Stimulated activated CD4-positive, alpha-beta T cell treated with anti-CD3 and anti-CD28 coated beads, Interleukin-1b, Interleukin-23, amount 100 ng/mL, for 48 hours (primary cell): ENCODE measurements at places on chromosomes 3 and 15.
A peak's percentile ranks its signal among the peaks of the same experiment; 100 is the strongest.

GRCh38 chr3:174619239-174619638 lies 239.9 kb upstream of the NAALADL2 start:
- DNase-seq = no peak

DNA sequence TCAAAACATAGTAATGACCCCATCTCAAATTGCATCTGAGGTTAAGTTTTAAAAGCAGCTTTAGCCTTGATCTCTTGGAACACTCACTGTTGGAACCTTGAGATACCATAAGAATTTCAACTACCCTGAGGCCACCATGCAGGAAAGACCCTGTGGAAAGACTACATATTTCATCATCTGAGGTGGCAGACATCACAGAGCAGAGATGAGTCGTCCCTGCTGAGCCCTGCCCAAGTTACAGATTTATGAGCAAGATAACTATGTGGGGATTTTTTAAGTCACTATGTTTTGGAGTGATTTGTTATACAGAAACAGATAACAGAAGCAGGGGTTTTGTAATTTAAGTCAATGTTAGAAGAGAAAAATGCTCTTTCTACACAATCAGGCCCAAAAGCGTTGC lies 168.4 kb downstream of the STAC start:
- no peak for DNase-seq

DNA sequence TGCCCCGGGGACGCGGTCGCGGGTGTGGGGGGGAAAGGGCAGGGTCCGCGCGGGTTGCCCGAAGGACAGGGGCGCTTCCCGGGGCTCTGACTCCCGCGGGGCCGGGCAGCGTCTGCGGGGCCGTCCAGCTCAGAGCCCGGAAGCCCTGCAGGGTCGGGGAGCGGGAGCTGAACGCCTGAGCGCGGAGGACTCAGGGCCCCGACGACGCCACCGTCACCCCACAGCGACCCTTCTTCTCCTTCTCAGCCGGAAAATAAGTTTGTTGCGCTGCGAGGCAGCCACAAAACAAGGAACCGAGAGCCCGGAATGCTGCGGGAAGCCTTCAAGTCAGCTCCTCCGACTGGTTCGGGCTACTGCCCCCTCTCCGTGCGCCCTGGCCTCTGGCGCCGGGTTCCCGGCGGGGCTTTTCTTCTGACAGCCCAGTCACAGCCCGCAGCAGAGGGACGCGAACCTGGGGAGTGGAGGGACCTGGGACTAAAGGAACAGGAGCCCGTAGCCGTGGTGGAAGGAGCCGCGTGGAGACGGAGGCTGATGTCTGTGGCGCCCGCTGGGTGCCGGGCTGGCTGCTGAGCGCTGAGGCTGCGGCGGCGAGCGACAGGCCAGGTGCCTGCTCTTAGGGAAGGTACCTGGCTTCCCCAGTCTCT lies 484 bp downstream of the CNTN4 start:
- DNase-seq = no peak

DNA sequence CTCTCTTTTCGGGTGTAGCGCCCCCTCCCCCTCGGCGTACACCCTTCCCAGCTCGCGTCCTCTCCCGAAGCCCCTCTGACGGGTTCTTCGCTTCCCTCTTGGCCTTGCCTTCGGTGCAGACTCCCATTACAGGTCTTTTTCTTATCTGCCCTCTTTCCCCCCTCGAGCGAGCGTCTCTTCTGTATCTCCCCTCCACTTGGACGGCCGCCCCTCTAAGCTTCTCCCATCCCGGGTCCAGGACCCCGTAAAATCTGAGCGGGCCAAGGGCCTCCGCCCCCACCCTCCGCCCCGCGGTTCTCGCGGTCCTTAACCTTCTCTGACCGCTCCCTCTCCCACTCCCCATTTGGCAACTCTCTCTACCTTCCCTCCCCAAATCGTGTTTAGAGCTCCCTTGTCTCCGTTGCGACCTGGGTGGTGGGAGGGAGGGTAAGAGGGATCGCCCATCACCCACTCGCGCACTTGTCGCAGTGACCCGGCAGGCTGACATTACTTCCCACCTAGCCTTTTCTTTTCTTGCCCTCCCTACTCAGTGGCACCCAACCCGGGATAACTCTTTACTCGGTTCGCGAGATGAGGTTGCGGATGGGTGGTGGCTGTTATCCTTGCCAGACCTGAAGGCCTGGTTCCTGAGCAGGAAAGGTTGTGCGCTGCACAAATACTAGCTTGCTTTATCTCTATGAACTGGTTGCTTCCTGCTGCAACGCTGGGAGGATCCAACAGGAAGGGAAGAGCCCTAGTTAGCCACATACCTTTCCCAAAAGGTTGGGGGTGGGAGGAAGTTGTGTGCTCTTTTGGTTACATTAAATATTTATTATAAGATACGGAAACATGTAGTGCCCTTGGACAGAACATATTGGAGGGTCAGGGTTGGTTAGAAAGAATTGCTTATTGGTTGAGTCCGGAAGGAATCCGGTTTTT lies 922 bp downstream of the RAB11A start:
- peak; percentile 15 for DNase-seq

DNA sequence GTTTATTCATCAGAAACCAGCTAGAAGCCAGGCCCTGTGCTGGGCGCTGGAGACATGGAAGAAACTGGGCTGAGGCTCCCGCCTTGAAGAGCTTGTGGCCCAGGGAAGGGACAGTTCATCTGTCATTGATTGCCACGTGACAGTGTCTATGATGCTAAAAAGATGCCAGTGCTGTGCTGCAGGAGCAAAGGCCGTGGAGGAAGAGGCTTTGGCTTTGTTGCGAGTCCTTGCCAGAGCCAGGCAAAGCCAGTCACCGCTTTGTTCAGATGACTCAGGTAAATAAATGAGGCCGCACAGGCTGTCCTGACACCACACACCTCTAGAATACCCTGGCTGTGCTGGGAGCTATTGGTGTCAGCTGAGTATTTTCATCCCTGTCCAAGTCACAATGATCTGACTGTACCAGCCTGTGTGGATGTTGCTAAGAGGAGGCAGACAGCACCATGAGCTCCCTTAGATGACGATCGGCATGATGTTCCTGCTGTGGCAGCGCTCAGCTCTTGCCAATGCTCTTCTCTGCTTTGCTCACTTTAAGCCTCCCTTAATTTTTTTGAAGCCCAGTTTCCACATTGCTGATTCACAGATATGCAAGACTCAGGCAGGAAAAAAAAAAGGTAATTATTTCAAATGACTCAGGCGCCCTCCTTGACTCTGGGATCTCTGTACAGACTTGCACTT lies 77.5 kb downstream of the CCNL1 start:
- DNase-seq = no peak

- DNase-seq = no peak
Observed at GRCh38 chr3:126267169-126267975, 87.0 kb upstream of the ALDH1L1 start.

GRCh38 chr3:108021131-108021530 lies 69.7 kb downstream of the CD47 start:
- DNase-seq = no peak

DNA sequence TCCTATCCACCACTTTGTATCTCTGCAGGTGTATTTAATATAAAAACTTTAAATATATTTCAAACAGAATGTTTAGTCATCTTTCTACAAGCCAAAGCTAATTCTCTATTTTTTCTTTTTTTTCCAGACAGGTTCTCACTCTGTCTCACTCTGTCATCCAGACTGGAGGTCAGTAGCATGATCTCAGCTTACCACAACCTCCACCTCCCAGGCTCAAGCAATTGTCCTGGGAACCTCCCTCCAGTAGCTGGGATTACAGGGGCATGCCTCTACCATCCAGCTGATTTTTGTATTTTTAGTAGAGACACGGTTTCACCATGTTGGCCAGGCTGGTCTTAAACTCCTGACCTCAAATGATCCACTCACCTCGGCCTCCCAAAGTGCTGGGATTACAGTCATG lies 202.6 kb downstream of the VGLL3 start:
- DNase-seq = no peak

DNA sequence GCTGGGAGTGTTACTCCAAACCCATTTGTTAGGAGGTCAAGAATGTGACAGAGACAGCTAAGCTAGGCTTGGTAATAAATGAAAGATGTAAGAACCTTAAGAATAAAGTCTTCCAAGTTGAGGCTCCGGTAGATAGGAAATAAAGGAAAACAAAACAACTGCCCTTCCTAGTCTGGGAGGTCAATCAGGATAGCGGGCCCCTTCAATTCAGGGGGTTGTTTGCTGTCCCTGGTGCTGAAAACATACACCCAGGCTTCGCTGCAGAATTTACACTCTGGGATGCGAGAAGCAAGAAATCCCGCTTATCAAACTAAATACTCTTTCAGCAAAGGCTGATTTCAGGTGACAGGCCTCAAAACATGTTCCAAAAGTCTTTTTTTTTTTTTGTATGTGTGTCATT lies 393.4 kb downstream of the NTRK3 start:
- DNase-seq = no peak

DNA sequence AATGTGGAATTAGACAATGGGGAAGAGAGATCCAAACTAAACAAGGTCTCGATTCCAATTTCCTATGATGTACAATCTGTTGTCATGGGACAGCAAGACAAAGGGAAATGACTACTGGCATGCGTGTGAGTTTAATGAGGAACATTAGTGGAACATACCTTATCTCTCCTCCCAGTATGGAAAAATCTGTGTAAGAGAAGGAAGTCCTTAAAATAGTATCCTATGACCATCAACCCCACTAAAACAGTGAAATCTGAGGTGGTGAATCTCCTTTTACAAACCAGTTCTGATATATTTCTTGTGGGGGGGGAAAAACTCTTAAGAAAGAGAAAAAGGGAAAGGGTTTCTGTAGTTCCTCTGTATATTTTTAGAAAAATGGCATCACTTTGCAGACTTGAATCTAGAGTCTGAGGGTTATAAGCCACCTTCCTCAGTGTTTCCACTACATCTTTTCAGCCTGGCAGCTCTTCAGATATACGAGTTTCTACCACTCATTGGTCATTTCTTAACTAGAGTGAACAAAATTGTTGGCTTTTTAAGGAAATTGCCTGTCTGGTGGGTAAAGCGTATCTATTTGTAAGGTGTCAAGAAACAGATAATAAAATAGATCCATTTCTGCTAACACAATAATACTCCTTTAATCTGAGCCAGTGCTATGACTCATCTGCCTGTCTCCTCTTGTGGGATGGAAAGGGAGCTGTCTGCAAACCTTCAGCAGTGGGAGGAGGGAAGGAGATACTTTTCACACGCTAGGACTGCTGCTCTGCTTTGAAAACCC lies 3.0 kb upstream of the TNFAIP8L3 start:
- no peak for DNase-seq

DNA sequence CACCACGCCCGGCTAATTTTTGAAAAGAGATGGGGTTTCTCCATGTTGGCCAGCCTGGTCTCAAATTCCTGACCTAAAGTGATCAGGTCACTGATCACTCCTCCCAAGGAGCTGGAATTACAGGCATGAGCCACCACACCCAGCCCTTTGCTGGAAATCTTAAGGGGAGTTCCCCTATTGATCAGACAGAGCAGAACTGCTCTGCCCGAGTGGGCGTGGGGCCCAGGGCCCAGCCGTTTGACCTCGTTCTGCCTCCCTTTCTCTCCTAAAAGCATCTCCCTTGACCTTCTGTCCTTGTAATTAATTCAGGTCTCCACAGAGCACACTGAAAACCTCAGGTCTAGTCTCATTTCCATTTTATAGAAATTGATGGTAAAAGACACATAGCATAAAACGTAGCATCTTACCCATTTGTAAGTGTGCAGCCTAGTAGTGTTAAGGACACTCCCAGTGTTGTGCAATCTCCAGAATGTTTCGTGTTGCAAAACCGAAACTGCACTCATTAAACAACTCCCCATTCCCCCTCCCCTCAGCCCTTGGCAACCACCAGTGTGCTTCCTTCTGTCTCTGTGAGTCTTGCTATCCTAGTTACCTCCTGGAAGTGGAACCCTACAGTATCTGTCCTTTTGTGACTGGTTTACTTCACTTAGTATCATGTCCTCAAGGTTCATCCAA lies 89.3 kb downstream of the SLCO3A1 start:
- DNase-seq = peak; percentile 27

- DNase-seq = no peak
Observed at GRCh38 chr15:67607959-67608637, 65.6 kb downstream of the MAP2K5 start.

DNA sequence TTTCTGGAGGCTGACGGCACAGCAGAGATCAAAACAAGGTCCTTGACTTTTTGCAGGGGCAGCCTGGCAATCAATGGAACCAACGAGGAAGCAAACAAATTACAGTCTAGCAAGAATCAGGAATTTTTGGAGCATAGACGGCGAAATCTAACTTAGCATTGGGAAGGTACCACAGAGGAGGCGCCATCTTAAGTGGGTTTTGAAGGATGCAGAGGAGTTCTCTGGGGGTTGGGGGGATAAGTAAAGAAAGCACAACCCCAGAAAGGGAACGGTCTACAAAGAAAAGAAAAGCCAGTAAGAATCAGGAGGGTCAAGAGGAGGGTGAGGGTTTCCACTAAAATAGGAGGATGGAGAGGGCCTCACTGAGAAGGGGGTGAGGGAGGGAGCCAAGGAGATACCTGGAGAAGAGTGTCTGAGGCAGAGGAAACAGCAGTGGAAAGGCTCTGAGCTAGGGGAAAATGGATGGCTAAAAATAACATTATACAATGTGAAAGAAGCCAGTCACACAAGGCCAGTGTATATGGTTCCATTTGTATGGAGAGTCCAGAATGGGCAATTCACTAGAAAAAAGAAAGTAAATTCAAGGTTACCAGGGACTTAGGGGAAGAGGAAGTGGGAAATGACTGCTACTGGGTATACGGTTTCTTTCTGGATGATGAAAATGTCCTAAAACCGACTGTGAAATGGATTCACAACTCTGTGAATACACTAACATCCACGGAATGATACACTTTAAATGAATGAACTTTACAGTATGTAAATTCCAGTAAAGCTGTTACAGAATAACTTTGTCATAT lies 25.2 kb upstream of the IQSEC1 start:
- no peak for DNase-seq

GRCh38 chr3:157128771-157129681 lies 30.9 kb downstream of the CCNL1 start:
- peak; percentile 50 for DNase-seq

- DNase-seq = no peak
Observed at GRCh38 chr3:120894316-120895057, 13.5 kb upstream of the STXBP5L start.

DNA sequence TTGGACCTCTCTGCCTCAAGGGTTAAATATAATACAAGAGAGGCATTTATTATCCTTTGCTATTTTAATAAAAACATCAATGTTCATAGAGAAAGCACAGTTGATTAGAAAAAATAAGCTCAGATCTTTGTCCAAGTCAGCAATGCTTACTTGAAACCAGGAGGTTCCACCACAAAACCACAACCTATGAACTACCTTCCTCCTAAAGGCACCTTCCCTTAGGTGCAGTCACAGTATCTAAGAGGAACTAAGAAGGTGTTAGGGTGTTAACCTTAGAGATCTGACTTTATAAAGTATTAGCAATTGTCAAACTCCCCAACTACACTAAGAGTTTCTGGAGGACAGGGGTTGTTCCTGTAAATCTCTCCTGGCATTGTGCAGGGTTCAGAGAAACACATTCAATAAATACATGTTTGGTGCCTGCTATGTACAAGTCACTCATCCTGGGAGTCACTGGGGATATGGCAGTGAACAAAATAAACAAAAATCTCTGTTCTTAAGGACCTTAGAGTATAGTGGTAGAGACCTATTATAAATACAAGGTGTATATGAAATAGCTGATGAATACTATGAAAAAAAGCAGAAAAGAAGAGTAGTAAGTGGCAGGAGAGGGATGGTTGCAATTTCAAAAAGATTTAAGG lies 208.6 kb downstream of the NFKBIZ start:
- no peak for DNase-seq
